ENCODE measurements at places on chromosomes 2 and 18.

- no peak for DNase-seq
Observed at GRCh38 chr2:30367232-30368070, 79.6 kb upstream of the LCLAT1 start.

- DNase-seq = no peak
Observed at GRCh38 chr2:114170070-114170469, 272.4 kb upstream of the DPP10 start.

- DNase-seq = no peak
Observed at GRCh38 chr2:217988840-217989204, 14.0 kb downstream of the TNS1 start.

DNA sequence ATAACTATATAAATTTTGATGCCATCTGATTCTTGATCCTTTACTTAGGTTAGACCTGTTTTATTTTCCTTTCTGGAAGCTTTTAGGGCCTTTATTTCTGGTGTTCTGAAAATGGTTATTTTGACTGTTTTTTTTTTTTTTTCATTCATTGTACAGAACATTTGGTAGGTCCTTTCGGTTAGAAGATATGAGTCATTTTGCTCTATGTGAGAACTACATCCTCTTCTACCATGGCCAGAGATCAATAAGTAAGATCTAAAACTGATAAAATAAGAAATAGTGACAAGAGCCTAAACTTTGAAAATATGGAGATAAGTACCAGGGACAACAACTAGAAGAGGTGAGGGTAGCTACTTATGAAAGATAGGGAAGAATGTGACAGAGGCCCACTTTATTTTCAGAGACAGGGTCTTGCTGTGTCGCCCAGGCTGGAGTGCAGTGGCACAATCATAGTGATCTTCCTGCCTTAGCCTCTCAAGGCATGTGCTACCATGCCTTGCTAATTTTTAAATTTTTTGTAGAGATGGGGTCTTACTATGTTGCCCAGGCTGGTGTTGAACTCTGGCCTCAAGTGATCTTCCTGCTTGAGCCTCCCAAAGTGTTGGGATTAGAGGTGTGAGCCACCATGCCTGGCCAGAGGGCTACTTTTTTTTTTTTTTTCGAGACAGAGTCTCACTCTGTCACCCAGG, 66.5 kb downstream of the EIF2AK3 start:
- no peak for DNase-seq

DNA sequence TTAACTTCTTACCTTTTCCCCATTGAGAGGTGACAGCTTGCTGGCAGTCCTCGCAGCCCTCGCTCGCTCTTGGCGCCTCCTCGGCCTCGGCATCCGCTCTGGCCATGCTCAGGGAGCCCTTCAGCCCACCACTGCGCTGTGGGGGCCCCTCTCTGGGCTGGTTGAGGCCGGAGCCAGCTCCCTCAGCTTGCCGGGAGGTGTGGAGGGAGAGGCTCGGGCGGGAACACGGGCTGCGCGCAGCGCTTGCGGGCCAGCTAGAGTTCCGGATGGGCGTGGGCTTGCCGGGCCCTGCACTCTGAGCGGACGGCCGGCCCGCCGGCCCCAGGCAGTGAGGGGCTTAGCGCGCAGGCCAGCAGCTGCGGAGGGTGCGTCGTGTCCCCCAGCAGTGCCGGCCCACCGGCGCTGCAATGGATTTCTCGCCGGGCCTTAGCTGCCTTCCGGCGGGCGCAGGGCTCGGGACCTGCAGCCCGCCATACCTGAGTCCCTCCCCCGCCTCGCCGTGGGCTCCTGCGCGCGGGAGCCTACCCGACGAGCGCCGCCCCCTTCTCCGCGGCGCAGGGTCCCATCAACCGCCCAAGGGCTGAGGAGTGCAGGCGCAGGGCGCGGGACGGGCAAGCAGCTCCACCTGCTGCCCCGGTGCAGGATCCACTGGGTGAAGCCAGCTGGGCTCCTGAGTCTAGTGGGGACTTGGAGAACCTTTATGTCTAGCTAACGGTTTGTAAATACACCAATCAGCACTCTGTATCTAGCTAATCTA, 335.0 kb downstream of the CBLN2 start:
- DNase-seq = no peak

DNA sequence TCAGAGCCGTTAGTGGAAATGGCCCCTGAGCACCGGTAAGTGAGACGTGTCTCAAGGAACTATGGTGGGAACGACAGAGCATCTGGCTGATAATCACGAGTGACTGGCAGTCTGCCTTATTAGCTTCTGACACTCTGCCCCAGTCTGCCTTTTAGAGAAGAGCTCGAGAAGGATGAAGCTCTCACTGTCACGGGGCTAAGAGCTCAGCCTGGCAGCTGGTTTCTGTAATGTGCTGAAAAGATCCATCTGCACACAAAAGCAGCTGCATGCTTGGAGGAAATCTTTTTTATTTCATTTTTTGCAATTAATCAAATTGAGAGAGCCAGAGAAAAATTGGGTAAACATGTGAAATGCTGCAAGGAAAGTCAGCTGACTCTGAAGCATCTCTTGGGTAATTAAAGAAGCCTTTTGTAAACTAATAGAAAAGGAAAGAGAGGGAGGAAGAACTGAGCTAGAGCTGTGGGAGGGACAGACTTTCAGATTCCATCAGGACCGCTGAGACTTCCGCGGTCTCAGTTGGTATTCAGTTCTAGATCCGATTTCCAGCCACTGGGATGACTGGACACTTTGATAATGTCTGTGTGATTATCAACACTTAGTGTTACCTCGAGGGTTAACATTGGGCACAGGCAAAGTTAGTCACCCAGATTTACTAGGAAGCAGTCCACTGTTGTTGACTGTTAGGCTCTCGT, 24.4 kb downstream of the MBP start:
- DNase-seq = no peak

DNA sequence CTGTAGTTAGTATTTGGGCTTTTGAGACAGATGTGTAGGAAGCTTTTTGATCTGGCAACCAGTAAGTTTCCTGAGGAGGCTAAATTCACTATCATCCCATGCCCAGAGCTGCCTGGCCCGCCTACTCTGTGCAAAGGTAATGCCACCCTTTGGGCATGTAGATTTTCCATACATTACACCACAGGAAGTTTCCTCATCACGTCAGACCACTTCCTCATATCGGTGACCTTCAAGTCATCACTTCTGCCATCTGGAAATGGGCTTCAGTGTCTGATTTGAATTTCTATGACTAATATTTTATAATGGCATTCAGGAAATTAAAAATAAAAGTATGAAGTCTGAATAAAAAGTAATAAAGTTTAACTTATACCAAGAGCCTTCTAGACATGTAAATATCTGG, 825.4 kb downstream of the DCDC2C start:
- DNase-seq = no peak

DNA sequence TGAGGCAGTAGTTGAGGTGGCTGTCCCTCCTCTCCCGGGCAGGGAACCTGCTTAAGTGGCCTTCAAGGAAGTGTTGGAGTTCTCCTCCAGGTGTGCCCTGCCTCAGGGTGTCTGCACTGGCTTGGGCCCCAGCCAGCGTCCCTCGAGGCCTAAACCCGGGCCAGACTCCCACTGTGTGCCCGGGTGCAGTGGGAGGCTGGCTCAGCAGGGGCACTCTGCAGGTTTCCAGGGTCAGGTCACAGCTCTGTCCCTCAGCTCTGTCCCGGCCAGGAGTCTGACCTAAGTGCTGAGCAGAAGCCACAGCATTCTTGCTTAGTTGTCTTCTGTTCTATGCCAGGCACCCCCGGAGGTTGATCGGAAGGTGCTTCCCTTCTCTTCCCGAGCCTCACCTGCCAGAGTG, 69.0 kb upstream of the OTOS start:
- DNase-seq = no peak

GRCh38 chr18:35695384-35695783, 113.8 kb downstream of the GALNT1 start:
- no peak for DNase-seq

DNA sequence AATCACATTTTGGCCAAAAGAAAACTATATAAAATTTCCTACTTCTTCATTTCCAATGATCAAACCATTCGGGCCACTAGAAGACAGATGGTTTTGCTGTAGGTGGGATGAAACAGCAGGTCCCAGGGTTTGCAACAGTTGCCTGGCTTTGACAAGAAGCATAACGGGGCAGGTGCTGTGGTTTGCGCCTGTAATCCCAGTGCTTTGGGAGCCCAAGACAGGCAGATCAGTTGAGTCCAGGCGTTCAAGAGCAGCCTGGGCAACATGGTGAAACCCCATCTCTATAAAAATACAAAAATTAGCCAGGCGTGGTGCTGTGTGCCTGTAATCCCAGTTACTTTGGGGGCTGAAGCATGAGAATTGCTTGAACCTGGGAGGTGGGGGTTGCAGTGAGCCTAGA, 81.4 kb upstream of the XPO1 start:
- no peak for DNase-seq

DNA sequence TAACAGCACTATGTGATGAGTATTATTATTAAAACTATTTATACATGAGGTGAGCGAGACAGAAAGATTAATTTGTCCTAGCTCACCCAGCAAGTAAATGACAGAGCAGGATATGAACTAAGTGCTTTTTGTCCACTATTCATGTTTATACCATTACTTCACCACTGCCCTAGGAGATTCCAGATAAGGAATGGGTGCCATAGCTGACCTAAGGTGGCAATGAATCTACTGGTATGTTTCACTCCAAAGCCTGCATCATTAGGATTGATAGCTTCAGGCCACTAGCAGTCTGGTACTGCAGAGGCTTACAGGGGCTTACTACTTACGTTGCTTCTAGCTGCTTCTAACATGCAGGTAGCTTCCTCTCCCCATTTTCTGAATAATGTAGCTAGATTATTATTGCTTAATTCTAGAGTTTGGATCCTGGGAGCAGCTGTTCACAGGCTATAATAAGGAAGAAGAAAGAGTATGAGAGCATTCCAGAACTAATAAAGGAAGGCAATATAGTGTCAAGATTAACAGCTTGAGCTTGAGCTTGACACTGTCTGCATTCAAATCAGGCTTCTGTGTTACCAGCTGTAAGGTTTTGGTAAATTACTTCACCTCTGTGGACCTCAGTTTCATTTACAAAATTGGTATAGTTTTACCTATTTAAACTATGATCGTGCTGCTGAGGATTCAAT, 153.7 kb downstream of the GALNT3 start:
- no peak for DNase-seq

GRCh38 chr2:102063487-102063911, 71.7 kb downstream of the IL1R2 start:
- DNase-seq = no peak

DNA sequence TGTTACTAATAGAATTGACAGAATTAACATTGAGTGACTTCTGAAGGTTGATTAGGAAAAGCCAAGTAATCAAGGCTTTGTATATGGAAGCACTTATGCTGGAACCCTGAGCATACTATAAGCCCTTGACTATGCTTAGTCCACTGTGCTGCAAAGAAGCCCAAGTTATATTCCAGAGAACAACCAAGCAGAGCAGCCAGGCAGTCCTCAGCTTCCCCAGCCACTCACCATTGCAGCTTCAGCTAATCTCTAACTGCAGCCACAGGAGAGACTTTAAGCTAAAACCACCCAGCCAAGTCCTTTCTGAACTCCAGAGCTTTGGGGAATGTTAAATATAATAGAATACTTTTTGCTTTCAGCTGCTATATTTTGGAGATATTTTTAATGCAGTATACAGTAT, 164.4 kb upstream of the VWC2L start:
- no peak for DNase-seq

Data from stimulated activated CD8-positive, alpha-beta memory T cell treated with anti-CD3 and anti-CD28 coated beads, Interleukin-4, amount 100 ng/mL, for 1 hour (primary cell).